ENCODE measurements at places on chromosomes 3 and 15.
A peak's percentile ranks its signal among the peaks of the same experiment; 100 is the strongest.

DNA sequence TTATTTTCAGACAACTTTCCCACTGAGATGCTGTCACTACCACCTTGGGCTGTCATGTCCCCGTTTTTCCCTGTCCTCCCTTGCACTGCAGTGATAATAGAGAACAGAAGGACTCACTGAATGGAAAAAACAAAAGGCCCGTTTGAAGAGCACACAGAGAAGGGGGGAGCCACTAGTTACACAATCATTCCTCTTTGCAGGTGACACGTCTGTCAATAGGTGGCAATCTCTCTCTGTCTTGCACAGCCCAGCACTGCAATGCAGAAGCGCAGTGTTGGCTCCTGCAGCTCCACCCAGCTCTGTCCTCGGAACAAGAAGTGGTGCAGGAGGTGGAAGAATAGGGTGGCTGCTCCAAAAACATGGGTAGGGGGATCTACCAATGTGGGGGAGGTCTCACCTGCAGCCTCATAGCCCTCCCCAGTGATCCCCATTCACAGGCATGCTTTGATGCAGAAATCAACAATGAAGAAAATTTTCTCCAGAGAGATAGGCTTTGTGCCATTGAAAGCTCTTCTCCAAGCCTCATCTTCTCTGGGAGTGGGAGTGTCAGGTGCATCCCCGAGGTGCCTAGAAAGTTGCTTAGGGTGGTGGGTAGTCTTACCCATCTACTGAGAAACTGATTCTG, 31.8 kb downstream of the FSTL1 start:
- DNase-seq, result no peak

DNA sequence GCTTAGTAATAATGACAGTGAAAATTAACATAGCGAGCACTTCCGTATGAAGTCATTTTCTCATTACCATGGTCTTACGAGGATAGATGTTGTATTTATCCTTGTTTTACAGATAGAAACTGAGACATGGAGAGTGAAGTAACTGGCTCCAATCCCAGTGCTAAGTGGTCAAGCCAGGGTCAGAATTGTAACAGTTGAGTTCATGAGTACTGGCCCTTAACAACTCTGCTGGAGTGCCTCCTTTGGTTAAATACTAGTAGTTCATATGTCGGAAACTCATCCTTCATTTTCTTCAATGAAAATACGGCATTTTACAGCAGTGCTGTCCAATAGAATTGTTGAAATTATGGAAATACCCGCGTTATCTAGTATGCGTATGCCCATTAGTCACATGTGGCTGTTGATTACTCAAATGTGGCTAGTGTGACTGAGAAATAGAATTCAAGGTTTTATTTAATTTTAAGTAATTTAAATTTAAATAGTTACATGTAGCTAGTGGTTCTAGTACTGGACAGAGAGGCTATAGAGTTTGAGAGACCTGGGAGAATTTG, 32.5 kb downstream of the FNDC3B start:
- no peak for DNase-seq

- no peak for DNase-seq
Observed at GRCh38 chr3:43388915-43389314, 102.6 kb downstream of the SNRK start.

DNA sequence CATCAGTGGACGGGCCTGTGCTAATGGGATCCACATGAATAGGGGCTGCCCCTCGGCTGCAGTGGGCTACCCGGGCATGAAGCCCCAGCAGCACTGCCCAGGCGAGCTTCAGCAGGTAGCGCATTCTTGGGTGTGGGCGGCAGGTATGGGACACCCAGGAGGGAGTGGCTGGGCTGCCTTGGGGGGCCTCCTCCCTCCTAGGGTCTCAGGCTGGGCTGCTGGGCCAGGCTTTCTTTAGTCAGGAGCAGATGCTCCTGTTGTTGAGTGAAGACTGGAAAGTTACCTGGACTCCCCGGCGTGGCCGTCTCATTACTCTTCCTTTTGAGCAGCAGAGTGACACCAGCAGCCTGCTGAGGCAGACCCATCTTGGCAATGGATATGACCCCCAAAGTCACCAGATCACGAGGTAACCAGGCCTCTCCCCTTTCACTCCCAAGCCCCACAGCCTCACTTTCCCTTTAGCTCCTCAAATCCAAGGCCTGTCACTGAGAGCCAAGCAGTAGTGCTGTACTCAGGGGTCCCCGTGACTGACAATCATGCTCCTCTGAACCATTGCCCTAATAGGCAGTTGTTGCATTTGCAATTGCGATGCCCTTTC, 73.2 kb downstream of the BOC start:
- no peak for DNase-seq

GRCh38 chr3:89622063-89622700, 514.8 kb downstream of the EPHA3 start:
- no peak for DNase-seq

GRCh38 chr3:49664300-49664699, 9.9 kb upstream of the APEH start:
- no peak for DNase-seq

DNA sequence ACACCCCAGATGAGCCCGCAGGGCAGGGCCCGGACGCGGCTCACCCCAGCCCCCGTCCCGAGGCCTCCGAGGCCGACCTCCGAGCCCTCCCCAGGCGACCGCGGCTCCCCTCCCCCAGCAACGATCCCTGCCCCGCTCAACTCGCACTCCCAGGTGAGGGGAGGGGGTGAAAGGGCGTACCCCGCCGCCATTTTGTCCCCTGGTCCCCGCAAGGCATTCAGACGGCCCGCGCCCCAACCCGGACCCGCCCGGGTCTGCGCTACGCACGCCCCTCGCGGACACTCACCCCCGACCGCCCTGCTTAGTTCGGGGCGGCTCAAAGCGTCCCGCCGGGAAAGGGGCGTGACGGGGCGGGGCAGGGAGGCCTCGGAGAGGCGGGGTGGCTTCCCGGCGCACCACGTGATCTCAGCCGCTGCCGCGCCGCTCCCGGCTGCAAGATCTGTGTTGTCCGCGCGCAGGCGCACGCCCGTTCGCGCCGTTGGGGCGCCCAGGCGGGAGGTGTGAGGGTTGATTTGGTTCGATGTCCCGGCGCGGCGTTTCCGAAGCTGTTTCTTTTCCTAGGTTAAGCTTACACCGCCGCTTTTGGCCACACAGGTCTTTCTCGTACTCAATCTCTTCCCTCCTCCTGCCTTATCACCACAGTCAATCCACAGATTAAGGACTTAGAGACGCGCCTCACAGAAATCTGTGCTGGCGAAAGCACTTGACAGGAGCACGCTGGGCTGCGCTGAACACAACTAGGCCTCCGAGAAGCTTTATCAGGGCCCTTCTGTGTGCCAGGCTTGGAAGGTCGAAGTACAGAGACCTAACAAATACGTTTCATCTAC, at the start of gene SCAPER:
SCAPER (minus strand) TSS at position 328 of the 827 bp plus-strand sequence. CDS start 21,523 bp downstream, outside the sequence.
- DNase-seq, result peak; percentile 89

DNA sequence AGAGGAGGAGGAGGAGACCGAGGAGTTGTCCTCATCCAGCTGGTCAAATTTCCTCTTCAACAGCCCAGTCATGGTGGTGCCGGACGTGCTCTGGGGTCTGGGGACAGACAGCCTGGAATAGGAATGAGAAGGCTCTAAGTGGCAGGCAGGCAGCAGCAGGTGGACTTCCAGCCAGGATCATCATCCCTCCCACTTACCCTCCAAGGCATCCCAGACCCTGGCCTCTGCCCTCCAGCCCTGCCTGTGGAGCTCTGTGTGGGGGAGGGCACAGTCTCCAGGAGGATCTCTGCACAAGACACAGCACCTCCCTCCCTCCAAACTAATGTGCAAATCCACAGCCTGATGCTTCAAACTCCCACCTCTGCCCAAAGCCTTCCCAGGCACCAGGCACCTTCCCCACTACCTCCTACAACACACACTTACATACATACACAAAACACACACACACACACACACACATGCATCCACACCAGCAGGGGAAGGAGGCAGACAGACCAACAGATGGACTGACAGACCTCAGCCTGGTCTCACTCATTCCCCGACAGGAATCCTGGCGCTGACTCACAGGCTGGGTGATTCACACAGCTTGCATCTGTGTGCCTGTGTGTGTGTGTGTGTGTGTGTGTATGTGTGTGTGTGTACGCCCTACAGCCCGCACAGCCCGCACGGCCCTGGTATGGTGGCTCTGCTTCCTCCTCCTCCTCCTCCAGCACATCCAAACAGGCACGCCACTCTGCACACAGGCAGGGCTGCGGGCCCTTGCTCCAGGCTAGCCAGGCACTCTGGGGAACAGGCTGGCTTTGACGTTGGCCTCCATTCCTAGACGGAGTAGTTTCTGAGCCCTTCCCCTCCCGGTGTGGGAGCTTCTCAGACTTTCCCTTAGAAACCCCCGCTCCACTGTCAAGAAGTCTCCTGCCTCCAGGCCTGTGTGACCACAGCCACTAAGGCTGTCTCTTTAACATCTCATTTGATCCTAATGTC, 6.5 kb downstream of the CSRNP1 start:
- DNase-seq, result peak; percentile 52

GRCh38 chr3:133934073-133934970, 38.6 kb upstream of the RAB6B start:
- no peak for DNase-seq

- DNase-seq, result no peak
Observed at GRCh38 chr3:196047391-196048030, 34.4 kb downstream of the TFRC start.

- DNase-seq, result no peak
Observed at GRCh38 chr3:190238871-190239270, 83.4 kb downstream of the CLDN1 start.

DNA sequence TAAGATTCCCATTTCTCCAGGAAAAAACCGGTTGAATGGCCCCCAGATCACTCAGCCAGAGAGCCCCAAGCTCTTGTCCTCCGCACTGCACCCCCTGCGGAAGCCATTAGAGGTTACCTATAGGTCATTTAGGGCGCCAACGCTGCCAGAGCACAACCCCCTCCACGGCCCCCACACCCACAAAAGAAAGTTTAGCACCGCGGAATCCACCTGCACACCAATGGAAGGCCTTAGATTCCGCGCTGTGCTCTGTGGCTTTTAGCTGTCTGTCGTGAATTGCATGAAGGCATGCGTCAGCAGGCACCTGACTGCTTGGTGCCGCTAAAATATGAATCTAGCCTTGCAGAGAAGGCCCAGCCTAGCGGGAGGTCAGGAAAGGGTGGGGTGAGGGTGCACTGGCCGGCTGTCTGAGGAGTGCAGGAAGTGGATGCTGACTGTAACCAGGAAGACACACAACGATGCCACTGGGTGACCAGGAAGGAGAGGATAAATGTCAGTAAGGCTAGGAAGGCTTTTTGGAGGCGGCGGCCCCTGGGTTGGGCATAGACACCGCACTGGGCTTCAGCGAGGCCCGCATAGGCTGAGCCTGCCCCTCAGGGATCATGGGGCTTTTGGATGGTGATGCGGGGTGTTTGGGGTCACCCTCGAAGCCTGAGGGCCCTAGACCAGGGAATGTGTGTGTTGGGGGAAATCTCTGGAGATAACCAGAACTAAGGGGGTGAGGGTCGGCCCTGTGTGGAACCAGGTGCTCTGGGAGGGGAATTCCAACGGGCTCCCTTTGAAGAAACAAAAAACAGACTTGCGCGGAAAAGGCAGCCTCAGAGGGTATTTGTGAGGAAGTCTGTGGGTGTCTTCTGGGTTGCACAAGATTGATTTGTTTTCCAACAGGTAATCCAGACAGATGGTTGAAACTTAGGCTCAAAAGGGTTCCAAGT, 976 bp upstream of the NUP210 start:
- peak; percentile 20 for DNase-seq

- DNase-seq, result no peak
Observed at GRCh38 chr3:76827701-76828226, 212.1 kb upstream of the ROBO2 start.

DNA sequence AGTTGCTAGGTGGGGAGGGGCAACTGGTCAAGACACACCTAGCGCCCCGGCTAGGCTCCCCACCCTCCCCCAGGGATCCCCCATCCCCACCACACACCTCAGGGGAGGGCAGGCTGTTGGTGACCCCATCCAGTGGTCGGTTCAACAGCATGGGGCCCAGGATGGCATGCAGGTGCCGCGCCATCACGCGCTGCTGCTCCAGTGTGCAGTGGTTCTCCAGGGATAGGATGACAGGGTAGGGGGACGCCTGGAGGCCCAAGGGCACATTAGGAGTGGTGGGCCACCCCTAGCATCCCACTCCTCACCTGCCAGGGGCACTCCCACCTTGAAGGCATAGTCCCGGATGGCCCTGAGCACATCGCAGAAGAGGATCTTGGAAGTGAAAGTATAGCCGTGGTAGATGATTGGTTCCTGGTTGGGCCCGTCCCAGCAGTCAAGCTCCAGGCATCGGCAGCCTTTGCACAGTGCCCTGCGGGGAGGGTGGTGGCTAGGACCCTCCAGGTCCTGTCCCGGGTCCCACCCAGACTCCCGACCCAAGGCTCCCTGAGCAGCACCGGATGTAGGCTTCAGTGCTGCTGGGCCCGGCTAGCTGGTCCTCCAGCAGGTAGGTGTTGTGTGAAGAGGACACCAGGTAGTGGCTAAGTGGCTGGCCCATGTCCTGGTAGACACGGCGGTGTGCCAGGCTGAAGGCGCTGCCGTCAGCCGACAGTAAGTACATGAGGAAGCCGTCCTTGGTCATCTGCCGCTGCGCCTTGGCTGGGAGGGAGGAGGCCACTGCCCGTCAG, 19.4 kb downstream of the VILL start:
- DNase-seq, result no peak
